ENCODE measurements at places on chromosomes 6 and 20. TPM values are rescaled to one million over a fixed set of nuclear protein-coding genes. Genes with fewer than 3 reads are reported as not detected.

DNA sequence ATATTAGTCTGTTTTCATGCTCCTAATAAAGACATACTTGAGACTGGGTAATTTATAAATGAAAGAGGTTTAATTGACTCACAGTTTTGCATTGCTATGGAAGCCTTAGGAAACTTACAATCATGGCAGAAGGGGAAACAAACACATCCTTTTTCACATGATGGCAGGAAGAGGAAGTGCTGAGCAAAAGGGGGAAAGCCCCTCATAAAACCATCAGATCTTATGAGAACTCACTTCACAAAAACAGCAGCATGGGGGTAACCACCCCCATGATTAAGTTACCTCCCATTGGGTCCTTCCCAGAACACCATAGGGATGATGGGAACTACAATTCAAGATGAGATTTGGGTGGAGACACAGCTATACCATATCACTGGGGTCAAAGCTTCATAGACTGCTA is 254.2 kb downstream of the ERMARD start:
- DNase-seq = no peak

DNA sequence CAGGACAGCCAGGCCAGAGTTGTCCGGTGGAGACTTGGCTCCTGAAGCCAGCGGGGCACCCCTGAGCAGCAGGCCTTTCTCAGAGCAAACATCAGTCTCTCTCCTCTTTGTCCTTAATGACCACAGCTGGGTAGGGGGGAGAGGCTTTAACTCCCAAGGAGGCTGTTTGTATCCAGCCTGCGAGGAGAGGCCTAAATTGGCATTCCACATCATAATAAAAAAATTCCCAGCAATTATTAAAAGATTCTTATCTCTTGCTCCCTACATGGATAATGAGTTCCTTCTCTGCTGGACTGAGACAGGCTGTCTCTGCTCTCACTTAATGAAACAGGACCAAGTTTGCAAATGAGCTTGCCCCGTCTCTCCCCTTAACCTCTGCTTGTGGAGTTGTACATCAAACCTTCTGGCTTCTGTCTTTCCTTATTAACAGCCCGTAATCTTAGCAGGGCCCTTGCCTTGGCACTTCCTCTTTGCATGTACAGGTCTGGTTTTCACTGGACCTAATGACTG is 838.2 kb downstream of the MAFB start:
- DNase-seq = no peak

Gene CGA
- total RNA-seq = not detected

Gene VSX1
- not detected for total RNA-seq

DNA sequence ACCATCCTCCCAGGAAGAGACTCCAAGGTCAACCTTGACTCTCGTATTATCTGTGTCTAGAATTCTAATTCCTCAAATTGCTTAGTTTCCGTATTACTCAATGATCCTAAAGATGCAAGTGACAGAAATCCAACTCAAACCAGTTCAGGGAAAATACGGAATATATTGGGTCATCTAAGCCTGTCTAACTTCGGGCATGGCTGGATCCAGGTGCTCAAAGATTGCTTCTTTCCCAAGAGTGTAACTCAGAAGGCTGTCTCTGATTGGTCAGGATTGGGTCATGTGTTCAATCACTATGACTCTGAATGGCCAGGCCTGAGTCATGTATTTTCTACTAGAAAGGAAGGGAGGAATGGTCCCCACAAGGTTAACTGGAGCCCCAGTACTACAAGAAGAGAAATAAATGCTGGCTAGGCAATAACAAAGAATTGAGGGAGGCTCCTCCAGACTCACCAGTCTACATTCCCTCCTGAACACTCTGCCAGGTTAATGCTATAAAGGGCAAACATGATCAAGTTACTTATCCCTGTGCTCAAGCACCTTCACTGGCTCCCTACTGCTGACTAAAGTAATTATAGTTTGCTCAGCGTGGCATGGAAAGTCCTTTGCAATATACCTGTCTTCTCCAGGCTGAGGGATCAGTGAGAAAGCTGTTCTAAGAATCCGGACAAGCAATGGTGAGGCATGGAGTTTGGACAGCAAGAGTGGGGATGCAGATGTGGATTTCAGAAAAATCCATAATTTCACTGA is 15.4 kb upstream of the PREX1 start:
- DNase-seq = no peak

- peak; percentile 65 for DNase-seq
These were observed 23.4 kb upstream of the APMAP start for GRCh38 chr20:25015986-25016385.

DNA sequence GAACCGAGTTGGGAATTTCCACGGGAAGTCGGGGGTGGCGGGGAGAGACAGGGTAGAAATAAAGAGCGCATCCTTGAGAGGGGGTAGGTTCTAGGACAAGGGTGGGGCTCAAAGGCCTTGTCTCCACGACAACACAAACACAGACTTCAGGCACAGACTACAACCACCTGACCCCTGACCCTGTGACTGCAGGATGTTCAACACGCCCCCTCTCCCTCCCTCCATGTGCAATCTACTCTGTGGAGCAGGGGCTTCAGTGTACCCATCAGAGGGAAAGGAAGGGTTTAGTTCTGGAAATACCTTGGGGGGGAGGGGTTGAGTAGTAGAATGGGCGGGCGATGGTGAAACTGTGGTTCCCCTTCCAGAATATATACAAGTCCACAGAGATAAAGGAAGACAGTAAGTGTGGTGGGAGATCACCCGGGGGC is 651 bp upstream of the TAPBP start:
- DNase-seq = peak; percentile 85

Gene MYLK2
- total RNA-seq = 3.4 TPM

Gene BPIFA1
- not detected for total RNA-seq

Gene PNPLA1
- total RNA-seq = 0.73 TPM

- no peak for DNase-seq
These were observed 271.1 kb upstream of the AGPAT4 start for GRCh38 chr6:161544801-161545480.

DNA sequence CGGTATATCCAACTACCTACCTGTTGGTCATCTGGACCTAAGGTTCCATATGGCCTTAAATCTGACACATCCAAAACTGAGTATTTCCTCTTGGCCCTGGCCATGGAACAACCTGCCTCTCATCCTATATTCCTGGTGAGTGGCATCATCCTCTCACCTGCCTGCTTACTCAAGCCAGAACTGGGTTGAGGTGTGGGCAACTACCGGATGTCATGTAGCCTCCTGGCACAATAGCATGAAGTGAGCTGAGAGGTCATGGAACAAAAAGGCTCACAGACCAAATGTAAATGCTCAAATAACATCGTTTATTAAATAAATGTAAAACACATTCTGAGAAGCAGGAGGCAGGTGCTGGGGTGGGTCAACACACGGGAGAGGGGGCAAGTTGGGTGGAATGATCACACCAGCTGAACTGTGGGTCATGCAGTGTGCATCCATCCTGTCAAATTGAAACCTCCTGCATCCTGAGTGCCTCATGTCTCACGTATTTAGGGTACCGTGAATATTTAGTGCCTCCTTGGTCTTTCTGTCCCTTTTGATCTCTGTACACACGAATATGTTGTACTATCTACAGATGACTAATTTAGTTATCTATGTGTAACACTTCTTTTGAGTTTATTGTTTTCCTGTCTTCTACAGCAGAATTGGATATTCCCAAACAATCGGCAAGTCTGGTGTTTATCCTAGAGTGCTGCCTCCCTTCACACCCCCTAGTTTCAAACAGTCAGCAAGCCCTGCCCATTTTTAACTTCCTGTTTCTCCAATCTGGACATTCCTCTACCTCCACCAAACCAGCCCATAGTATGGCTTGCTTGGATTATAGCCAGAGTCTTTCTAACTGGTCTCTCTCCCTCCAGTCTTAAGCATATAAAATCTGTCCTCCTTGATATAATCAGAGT is 7.9 kb upstream of the POU5F1 start:
- no peak for DNase-seq

GRCh38 chr20:35618263-35619131 is 2.9 kb downstream of the SPAG4 start:
- peak; percentile 84 for DNase-seq

Gene C4A
- total RNA-seq = 199 TPM

Gene ADGB
- total RNA-seq = not detected

DNA sequence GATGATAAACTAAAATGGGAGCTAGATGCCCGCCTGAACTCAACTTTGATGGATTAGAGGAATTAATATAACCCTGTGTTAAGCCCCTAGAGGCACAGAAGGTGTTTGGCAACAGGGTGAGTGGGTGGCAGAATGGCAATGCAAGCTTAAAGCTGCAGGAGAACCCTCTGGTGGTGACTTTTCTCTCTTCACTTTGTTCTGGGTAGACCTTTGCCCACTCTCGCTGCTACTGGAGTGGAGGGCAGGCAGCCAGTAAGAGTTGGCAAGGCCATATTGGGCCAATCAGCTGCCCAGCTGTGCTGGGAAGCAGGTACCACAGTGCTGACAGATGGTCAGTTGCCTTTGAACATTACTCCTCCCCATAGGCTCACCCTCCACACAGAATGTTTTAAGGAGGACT is 468.2 kb downstream of the MMUT start:
- DNase-seq = no peak

Gene TBX18
- total RNA-seq = not detected

Gene AHCY
- 46.3 TPM for total RNA-seq

GRCh38 chr6:162294029-162294428 is 433.5 kb downstream of the PRKN start:
- DNase-seq = no peak

- no peak for DNase-seq
These were observed 162.2 kb downstream of the SMOC2 start for GRCh38 chr6:168603234-168603633.

- DNase-seq = no peak
These were observed 204.9 kb downstream of the PHACTR1 start for GRCh38 chr6:12921467-12921866.

Gene CDS2
- total RNA-seq = 41.4 TPM

DNA sequence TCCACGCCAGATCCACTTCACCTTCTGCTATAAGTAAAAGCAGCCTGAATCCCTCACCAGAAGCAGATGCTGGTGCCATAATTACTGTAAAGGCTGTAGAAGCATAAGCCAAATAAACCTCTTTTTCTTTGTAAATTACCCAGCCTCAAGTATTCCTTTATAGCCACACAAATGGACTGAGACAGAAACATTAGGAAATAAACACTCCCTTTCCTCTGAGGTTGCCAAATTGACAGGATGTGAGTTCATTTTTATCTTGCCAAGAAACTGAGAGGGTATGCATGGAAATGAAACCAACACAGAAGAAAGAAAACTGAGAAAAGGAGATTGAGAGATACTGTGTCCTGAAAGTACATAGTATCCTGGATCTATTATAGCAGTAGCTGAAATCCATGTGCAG is 481.2 kb downstream of the HAO1 start:
- DNase-seq = no peak

GRCh38 chr20:19497064-19497463 is 261.0 kb upstream of the RIN2 start:
- DNase-seq = no peak

- no peak for DNase-seq
These were observed 12.0 kb upstream of the CCM2L start for GRCh38 chr20:31998246-31998645.

DNA sequence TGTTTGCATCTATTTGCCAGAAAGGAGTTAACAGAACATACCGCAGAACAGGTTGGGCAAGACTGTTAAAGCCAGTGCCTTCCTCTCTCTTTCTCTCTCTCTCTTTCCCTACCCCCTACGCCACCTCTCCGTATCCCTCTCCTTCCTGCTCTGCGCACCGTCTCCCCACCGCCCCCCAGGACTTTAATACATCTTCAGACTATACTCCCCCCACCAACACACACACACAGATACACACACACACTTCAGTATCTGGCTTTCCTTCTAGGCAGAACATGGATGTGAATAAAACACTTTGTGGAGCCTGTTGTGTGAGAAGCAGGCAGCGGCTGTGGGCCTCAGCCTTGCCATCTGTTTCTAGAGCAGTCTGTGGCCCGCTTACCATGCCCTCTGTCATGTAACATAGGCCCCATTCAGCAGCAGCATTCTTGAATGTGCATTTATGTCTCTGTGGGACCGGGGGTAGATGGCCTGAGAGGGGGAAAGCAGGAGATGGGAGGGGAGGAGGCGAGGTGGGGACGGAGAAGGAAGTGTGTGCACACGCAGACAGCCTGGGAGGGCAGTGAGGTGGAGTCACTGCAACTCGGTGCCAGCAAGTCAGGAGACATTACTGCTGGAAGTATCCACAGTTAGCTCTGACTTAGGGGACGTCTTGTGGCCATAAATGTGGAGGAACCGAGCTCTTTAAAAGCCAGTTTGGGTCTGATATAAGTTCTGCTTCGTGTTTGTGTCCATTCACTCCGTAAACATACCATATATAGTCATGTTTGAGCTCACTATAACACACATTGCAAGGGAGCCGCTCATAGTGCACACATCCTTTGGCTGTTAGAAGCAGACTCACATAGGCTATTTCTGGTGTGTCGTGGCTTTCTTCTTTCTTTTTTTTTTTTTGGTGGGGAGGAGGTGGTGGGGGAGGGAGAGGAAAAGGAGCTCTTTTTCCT is 38.4 kb downstream of the RREB1 start:
- peak; percentile 85 for DNase-seq

- no peak for DNase-seq
These were observed 55.0 kb downstream of the PDE7B start for GRCh38 chr6:135906542-135906941.

Gene TXLNB
- 4.8 TPM for total RNA-seq

DNA sequence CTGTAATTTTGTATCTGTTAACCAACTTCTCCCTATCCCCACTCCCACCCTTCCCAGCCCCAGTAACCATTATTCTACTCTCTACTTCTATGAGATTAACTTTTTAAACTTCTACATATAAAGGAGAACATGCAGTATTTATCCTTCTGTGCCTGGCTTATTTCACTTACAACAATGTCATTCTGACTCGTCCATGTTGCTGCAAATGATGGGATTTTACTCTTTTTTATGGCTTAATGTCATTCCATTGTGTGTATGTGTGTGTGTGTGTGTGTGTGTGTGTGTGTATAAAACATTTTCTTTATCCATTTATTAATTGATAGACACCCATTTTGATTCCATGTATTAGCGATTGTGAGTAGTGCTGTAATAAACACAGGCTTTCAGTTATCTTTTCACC is 76.1 kb downstream of the COL19A1 start:
- DNase-seq = no peak

DNA sequence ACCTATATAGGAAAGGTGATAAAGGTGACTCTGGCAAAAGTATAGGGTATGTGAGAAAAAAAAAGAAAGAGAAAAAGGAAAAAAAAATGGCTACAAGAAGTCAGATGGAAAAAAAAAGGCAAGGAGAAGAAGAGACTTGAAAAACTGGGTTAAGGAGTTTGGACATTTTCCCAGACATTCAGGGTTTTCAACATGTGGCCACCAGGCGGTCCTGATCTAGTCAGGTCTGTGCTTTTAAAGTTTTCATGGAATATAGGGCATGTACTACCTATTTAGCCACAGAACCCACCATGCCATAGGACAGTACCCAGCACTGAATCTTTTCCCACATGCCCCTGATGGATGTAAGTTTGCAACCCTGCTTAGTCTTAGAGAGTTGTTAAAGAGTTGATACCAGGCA is 433.7 kb downstream of the MAFB start:
- DNase-seq = no peak

- DNase-seq = no peak
These were observed 58.8 kb downstream of the BMP6 start for GRCh38 chr6:7784706-7785105.
